Stimulated activated CD4-positive, alpha-beta T cell treated with anti-CD3 and anti-CD28 coated beads, Interleukin-1b, Interleukin-23, amount 100 ng/mL, for 1 hour (primary cell): ENCODE measurements at places on chromosomes 2 and 18.

DNA sequence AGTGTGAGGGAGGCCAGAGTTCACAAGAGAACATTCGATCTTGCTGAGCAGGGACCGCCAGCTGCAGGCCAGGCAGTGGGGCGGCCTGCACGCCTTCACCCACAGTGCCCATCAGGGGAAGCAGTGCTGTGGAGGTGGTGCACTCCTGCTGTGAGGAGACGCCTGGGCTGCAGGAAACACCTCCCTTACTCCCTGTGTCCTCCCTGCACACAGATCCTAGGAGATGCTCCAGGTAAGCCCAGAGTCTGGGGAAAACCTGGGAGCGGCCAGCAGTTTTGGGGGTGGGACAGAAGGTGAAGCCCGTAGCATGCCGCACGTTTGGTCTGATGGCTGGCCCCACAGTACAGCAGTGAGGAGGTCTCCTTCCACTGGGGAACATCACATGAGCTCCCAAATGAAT lies 180.8 kb upstream of the RAB6C start:
- DNase-seq: no peak

DNA sequence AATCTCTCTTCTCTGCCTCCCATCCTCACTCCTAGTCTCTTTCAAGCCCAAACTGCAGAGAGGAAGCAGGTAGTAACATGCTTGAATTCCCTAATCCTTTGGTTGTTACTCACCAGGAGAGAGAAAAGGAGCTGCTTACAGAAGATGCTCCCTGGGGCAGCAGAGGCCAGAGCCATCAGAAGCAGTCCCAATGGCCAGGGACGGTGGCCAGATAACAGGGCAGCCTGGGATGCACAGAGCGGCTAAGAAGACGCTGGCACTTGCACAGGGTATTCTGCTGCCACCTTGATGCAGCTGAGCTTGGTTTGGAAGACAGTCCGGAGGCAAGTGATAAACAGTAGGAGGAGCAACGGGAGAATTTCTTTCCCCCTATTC lies 250 bp downstream of the DSC1 start:
- DNase-seq: no peak

DNA sequence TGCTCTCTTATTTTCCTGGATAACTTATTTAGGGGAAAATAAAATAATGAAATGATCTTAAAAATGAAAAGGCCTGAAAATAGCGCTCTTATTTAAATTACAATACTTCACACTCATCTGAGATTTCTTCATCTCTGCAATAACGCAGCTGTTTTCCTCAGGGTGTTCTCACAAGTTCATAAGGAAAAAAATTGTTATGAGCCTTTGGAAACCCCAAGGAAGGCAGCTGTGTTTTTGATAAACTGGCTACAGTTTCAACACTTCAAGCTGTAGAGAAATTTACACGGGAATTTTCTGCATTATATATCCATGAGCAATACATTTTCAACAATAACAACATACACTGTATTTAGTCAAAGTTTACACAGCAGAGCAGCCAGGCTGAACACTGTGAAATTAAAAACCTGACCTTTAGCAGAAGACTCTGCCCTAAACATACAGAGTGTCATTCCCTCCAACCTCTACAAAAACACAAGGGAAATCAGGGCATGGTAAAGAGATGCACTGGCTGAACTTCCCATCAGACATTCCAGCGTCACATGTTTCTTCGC lies 959.6 kb downstream of the SLC4A3 start:
- no peak for DNase-seq

GRCh38 chr2:145874466-145874865 lies 1354.5 kb upstream of the ZEB2 start:
- DNase-seq: no peak

GRCh38 chr2:120134263-120134662 lies 88.9 kb downstream of the TMEM185B start:
- no peak for DNase-seq
